ENCODE measurements at places on chromosomes 5 and 9.

- DNase-seq = no peak
Observed at GRCh38 chr5:72383280-72383679, 63.1 kb downstream of the PTCD2 start.

DNA sequence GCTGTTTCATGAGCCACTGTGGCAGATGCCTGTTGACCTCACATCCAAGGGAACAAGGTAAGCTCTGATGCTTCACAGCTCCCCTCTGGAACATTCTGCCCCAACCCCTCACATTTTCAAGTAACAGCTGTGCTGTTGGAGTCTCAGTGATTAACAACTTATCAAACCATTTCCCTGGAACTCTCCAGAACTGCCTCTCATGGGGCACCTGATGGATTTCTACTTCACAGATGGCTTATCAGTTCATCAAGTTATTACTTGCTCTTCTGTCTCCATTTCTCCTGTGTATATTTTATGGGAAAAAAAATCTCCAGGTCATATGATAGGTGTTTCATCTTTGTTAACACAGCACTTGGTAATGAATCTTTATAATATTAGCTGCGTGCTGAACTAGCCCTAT is 322.4 kb downstream of the MAN2A1 start:
- DNase-seq = no peak

- DNase-seq = no peak
Observed at GRCh38 chr5:149584121-149584520, 2.8 kb downstream of the ARHGEF37 start.

- no peak for DNase-seq
Observed at GRCh38 chr5:44862808-44863207, 54.1 kb downstream of the MRPS30 start.

GRCh38 chr9:12640016-12640587 is 53.1 kb upstream of the TYRP1 start:
- peak; percentile 3 for DNase-seq

DNA sequence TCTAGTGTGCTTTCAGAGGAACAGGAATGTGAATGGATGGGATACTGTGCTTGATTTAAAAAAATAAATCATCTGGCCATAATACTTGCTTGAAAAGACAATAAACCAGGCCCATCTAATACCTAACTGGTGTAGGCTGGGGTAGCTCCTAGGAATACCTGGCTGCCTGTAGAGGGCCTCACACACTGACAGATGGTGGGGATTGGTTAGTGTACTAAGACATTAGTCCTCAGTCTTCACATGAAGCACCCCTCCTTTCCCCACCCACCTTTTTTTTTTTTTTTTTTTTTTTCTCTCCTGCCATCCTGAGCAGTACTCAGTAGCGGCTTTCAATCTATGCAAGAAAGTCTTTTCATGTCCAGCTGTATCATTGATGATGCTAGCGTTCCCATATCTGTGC is 130.5 kb downstream of the ADGRV1 start:
- DNase-seq = no peak

DNA sequence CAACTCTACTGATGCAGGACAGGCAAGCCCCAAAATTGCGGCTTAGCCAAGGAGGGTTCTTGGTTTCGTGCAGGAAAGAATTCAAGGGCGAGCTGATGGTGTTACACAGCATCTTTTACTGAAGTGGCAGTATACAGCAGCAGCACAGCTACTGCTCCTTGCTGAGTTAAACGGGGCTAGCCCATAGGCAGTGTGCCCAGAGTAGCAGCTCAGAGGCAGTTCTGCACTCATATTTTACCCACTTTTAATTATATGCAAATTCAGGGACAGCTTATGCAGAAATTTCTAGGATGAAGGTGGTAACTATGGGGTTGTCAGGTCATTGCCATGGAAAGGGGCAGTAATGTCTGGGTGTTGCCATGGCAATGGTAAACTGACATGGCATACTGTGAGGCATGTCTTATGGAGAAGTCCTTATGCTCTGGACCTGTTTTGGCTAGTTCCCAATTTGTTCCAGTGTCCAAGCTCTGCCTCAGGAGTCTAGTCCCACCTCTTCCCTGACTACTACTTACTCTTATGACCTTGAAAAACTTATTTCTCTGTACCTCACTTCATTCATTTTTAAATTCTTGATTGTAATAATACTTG is 2.0 kb upstream of the SPINK9 start:
- DNase-seq = no peak

GRCh38 chr5:159515909-159516415 is 185.7 kb upstream of the IL12B start:
- DNase-seq = no peak

DNA sequence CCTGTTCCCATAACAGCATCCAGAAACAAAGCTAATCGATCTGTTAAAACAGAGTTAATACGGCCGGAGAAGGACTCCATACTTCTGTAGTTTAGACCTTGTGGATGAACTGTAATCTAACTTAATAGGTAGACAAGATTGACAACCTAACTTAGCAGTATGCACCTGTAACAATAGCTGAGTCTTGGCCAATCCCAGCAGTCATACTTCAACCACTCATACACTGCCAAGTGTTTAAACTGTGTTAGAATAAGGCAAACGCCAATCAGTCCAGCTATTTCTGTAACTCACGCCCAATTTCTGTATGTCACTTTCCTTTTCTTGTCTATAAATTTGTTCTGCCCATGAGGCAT is 33.7 kb upstream of the MACIR start:
- DNase-seq = no peak

GRCh38 chr9:70816891-70817290 is 304.5 kb downstream of the TRPM3 start:
- no peak for DNase-seq

Data from AG04450 (cell line).